D721Med (cell line): ENCODE measurements at places on chromosomes 16 and 17.
A peak's percentile ranks its signal among the peaks of the same experiment; 100 is the strongest.

GRCh38 chr16:8961811-8962390 is 1.8 kb downstream of the USP7 start:
- no peak for DNase-seq

DNA sequence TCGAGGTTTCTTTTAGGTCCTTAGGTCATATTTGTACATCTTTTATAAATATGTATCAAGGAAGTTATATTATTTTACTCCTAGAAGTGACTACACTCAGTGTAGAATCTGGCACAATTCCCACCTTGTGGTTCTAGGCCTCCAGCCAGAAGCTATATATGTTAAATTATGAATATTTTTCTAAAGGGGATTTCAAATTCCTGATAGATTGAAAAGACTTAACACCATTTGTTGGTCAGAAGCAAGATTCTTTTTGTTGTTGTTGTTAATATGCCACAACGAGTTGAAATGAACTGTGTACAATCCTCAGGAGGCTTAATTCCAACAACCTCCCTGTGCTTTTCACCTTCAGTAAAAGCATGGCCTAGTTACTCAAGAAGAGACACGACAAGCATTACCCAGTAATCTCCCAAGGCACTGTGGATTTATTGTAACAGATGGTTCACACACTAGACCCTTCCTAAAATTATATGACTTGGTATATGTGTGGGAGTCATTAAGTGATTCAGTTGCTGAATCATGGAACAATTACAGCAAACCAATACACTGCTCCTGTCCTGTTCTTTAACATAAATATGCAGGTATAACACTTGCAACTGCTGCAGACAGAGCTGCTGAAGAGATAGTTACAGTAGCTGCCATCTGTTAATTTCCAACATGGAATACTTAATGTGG is 964.4 kb upstream of the GOT2 start:
- no peak for DNase-seq

GRCh38 chr17:66782851-66783250 is 52.1 kb upstream of the CACNG5 start:
- DNase-seq, result no peak

DNA sequence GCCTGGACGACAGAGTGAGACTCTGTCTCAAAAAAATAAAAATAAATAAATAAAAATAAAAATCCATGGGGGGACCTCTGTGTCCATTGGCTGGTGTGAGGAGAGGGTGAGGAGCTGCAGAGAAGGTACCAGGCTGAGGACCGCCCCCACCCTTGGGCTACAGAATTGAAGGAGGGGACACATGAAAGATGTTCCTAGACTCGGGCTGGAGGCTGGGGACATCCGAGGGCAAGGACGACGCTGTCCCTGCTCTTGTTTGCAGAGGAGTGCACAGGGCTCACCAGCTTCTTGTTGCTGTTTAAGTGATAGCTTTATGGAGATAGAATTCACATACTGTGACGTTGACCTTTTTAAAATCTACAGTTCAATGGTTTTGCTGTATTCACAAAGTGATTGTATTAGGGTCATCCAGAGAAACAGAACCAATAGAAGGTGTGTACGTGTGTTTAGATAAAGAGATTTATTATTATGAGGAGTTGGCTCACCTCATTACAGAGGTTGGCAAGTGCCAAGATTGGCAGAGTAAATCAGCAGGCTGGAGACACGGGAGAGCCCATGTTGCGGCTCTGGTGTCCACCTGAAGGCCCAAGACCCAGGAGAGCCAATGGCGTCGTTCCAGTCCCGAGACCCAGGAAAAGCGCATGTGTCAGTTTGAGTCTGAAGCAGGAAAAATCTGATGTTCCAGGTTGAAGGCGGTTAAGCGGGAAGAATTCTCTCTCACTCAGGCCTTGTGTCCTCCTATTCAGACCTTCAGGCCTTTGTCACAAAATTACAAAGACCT is 320.7 kb downstream of the SEC14L1 start:
- DNase-seq, result no peak

DNA sequence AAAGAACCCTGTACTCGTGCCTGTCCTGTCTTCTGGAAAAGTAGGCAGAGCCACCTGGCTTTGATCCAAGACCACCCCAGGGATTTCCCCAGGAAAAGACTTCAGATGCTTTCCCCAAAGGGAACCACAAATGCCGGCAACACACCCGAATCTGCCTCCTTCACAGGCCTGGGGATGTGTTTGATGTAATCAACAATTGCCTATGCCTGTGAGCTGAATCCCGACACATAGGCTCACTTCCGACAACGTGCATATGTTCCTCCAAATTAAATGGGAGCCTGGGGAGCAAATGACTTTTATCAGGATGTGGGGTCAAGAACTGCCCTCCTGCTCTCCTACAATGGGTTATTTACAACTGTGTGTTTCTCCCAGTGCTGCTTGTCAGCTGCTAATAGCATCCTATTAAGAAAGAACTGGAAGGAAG is 535.2 kb upstream of the CDH11 start:
- no peak for DNase-seq

- no peak for DNase-seq
Observed at GRCh38 chr16:29139261-29139802, 154.5 kb downstream of the LAT start.

DNA sequence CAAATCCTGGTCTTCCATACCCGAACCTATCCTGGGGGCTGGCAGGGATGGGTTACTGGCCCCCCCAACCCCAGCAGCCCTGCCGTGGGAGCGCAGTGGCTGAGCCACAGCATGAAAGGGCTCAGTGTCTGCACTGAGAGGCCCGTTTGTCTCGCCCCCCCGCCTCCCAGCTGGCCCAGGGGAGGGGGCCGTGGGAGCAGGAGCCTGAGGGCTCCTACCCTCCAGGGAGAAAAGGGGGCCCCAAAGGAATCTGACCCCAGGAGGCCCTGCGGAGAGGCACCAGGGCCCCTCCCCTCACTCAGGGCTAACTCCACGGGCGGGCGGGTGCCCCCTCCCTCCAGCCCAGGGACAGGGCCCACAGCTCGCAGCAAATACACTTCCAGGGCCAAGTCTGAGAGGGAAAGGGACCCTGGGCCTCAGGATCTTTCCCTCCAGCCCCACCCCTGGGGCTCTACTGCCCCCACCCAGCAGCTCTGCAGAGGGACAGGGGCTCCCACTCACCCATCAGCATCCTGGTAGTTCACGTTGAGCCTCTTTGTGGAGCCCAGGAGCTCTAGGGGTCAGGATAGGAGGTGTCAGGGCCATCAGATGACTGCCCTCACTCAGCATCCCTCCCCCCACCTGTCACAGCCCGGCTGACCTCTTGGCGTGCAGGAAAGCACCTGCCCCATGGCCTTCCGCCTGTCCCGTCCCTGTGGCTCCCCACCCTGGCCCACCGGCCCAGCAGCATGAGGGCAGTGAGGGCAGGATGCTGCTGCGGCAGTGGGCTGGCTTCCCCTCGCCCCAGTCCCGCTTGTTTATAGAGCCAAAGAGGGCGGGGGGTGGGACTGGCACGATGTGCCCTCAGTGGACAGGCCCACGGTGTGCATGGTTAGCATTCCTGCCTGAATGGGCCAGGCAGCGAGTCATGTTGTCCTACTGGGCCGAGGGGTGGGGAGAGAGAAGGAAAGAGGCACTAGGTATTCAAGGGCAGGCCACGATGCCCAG is 7.3 kb downstream of the CASKIN2 start:
- no peak for DNase-seq

DNA sequence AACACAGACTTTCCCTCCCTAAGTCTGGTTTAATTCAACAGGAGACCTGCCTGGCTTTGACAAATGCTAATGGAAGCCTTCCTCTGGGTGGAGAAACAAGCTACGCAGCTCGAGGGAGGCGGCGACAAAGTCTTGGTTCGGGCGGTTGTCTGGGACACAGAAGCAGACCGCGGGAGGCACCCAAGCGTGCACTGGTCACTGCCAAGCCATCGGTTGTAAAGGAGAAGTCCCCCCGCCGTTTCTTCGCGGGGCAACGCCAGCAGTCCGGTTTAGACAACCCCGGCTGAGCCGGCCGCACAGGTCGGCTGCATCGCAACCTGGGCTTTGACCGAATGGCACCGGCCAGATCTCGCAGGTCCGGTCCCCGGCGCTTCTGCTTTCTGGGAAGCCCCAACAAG is 586 bp downstream of the GLYR1 start:
- DNase-seq, result no peak

- no peak for DNase-seq
Observed at GRCh38 chr16:89170346-89171215, 967 bp upstream of the CDH15 start.

GRCh38 chr16:11379420-11379819 is 34.2 kb downstream of the RMI2 start:
- no peak for DNase-seq

DNA sequence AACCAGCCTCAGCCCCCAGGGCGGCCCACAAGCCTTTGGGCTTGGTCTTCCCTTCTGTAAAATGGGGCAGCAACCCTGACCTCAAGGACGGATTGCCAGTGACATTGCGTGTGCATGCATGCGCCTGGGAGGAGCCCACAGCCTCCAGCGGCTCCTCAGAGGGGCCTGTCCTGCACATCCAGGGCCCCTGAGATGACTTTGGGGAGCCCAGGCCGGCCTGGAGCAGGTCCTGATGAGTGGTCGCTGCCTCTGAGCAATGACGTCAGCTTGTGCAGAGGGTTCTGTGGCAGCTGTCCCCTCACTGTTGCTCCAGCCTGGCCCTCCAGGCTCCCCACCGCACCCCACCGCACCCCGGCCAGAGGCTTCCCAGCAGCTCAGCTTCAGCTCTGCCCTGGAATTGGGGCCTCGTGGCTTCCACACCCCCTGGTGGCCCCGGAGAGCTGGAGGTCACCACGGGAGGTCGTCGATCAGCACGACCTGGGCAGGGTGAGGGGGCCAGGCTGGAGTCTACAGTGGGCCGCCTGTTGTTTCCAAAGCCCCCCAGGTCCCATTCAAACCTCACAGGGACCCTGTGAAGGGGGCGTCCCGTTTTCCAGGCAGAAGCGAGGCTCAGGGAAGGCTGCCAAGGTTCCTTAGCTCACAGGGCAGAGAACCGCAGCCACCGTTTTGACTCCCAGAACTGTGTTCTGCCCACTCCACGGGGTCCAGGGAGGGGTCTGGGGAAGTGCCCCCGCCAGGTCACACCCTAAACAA is 341.8 kb downstream of the SEC14L1 start:
- DNase-seq, result no peak

DNA sequence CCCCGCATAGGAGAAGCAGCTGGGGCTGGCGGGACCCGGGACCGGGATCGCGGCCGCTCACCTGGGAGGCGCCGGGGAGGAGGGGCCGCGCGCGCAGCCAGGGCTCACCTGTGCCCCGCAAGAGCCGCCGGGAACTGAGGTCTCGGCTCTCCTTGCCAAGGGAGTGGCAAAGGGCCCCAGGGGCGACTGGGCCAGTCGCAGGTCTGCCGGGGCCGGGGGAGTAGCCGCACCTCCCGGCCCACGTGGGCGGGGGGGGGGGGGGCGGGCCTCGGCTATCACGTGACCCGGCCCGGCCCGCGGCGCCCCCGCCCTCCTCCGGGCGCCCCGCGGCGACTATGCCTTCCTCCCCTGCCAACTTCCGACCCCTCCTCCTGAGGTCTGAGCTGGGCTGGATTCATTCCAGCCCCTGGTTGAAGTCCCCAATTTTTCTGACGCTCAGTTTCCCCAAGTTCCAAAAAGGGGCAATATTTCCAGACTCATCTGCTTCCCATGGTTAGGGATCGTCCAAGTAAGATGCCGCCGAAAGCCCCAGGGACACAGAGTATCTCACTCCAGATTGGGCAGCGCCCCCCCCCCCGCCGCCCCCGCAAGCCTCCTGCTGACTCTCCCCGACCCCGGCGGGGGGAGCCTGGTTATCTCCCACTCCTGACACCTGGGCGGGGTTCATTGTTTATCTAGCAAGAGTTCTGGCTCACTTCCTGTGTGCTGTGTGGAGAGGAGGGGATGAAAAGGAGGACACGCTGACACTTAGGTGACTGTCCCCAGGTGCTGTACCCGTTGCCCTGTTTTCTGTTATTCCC is at the start of gene TMC6:
TSS of gene TMC6 (minus strand) at position 205 of the 800 bp plus-strand sequence. CDS start 1,923 bp downstream, outside the sequence.
- peak; percentile 77 for DNase-seq
